Astrocyte of the spinal cord (primary cell): ENCODE measurements at places on chromosomes 11 and 22.
A peak's percentile ranks its signal among the peaks of the same experiment; 100 is the strongest.

GRCh38 chr22:47596176-47596690, 833.8 kb downstream of the TBC1D22A start:
- DNase-seq: no peak

DNA sequence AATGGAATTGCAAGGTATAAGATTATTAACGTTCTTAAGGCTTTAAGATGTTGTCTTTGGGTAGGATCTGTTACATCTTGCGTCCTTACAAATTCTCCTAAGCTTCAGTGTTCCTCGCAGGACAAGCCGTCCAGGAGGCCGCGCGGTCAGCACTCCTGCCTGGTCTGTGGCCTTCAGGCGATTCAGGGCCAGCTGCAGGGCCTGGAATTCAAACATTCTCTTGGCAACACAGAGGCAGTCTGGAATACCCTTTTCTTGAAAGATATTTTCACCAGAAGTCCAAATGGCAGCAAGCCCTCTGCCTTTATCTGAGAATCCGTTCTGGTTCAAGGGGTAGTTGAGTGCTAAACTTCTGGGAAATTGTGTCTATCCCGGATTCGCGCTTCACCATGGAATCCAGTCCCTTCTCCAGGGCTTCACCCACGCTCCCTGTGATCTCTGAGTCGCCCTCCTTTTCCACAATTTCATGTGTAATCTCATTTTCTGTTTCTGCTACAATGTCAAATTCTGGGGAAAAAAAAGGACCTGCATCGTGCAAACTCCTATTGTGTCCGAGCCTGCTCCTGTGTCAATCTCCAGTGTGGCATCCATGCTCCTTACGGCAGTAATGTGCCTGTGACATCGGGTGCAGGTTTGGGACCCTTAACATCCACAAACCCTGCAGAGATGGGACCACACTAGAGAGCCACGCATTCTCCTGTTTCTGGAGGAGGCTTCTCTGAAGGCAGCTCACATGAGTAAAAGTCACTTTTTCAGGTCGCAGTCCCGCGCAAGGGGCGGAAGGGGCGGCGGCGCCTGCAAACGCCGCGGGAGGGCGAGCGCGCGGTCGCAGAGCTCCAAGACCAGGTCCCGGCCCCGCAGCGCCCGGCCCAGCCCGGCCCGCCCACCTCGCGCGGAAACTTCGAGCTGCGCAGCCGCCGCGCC, 25.4 kb upstream of the SORL1 start:
- no peak for DNase-seq

- DNase-seq: peak; percentile 84
Observed at GRCh38 chr11:64304316-64305072, 830 bp upstream of the ESRRA start.

DNA sequence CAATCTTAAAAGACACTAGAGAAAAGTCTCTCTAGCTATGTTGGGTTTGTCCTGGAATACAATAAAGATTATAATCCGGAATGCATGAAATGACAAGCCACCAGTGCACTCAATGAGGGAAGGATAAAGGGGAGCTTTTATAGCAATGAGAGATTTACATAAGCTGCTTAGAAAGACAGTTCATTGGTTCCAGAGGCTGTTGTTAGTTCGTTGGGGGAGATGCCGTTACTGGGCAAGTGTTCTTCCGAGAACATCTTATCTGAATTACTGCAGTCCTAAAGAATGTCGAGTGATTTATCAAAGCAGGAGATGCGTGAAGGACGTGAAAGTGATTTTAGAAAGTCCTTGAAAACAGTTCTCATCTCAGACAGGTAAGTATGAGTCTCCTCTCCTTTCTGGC, 33.6 kb downstream of the SYN3 start:
- DNase-seq: no peak

DNA sequence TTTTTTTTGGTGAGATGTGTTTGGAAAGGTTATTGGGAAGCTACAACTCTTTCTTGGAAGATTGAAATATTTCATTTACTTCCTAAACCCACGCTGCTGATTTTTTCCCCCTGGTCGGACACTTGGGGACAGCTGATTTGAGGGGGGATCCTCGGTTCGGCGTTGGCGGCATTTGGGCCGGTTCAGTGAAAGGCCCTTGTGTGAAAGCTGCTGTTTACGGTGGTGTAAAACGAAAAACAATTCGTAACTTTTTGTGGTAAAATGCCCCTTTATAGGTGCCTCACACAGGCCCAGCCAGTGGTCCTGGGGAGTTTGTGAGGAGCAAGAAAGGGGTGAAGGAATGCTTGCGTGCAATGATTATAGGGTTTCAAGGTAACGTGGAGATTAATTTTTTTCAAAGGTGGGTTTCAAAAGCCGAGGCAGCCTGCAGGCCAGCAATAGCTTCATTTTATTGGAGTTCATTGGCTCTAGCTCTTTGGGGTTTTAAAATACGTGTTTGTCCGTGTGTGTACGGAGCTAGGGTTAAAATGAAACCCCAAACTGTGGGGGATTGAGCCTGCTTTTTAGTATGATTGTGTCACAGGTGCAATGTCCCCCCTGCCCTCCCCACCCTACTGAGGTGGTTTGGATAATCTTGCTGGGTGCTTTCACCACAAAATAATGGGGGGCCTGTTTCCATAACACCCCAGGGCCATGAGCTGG, 77.2 kb upstream of the PPARA start:
- no peak for DNase-seq
